ENCODE measurements at places on chromosomes 12 and 14. TPM values are rescaled to one million over a fixed set of nuclear protein-coding genes. Genes with fewer than 3 reads are reported as not detected.

The CPM gene
- total RNA-seq, result 45.2 TPM

The ARMH4 gene
- total RNA-seq, result 0.96 TPM

The RNASE7 gene
- total RNA-seq, result 0.13 TPM

The ANO2 gene
- 0.13 TPM for total RNA-seq

The ANO4 gene
- total RNA-seq, result 0.35 TPM

The TAS2R31 gene
- 1.0 TPM for total RNA-seq

The NPFF gene
- total RNA-seq, result not detected

The FOXN3 gene
- total RNA-seq, result 72.9 TPM

The JAG2 gene
- 1.3 TPM for total RNA-seq

The LRRC10 gene
- total RNA-seq, result not detected

The GPD1 gene
- total RNA-seq, result 129 TPM

The BCL7A gene
- total RNA-seq, result 5.2 TPM

The IRF2BPL gene
- 18.1 TPM for total RNA-seq

The GDF3 gene
- total RNA-seq, result not detected

The EML1 gene
- 5.1 TPM for total RNA-seq

The CD27 gene
- total RNA-seq, result 0.58 TPM

The CRIP1 gene
- total RNA-seq, result 3.2 TPM

The C3AR1 gene
- total RNA-seq, result 2.3 TPM

The SERPINA5 gene
- total RNA-seq, result 216 TPM

The KRT79 gene
- not detected for total RNA-seq

The TAS2R7 gene
- total RNA-seq, result not detected

The CLEC1B gene
- total RNA-seq, result 10.7 TPM

The KRT78 gene
- not detected for total RNA-seq

The GALNT8 gene
- not detected for total RNA-seq

The MYO1H gene
- total RNA-seq, result not detected

The DACT1 gene
- 1.0 TPM for total RNA-seq

The INSM2 gene
- not detected for total RNA-seq

The FBLN5 gene
- total RNA-seq, result 7.7 TPM

The SLC5A8 gene
- total RNA-seq, result not detected

The P2RX7 gene
- 3.5 TPM for total RNA-seq

The CHGA gene
- 0.20 TPM for total RNA-seq

The GLIPR1L1 gene
- total RNA-seq, result not detected

The DBX2 gene
- total RNA-seq, result not detected

The WNT1 gene
- not detected for total RNA-seq

The KCNA5 gene
- 0.05 TPM for total RNA-seq

The YY1 gene
- 34.2 TPM for total RNA-seq

The DENND5B gene
- total RNA-seq, result 18.6 TPM

The GUCY2C gene
- total RNA-seq, result not detected

The AQP6 gene
- total RNA-seq, result 0.28 TPM

The IGF1 gene
- 37.3 TPM for total RNA-seq

The PLD4 gene
- not detected for total RNA-seq

The SLC24A4 gene
- 0.20 TPM for total RNA-seq

The NOXRED1 gene
- total RNA-seq, result 0.33 TPM

The AHSA1 gene
- total RNA-seq, result 45.7 TPM

The KRT4 gene
- total RNA-seq, result not detected

The FAM177A1 gene
- 48.2 TPM for total RNA-seq

The GZMH gene
- 0.28 TPM for total RNA-seq

The RASSF8 gene
- 9.0 TPM for total RNA-seq

The GYS2 gene
- total RNA-seq, result 40.9 TPM

The CPNE6 gene
- 0.40 TPM for total RNA-seq

The MBIP gene
- total RNA-seq, result 7.9 TPM

All from left lobe of liver (tissue), 2 donors.